ENCODE measurements at places on chromosomes 4 and X.
A peak's percentile ranks its signal among the peaks of the same experiment; 100 is the strongest.

- no peak for DNase-seq
Observed at GRCh38 chrX:10083809-10084208, 73.0 kb upstream of the CLCN4 start.

DNA sequence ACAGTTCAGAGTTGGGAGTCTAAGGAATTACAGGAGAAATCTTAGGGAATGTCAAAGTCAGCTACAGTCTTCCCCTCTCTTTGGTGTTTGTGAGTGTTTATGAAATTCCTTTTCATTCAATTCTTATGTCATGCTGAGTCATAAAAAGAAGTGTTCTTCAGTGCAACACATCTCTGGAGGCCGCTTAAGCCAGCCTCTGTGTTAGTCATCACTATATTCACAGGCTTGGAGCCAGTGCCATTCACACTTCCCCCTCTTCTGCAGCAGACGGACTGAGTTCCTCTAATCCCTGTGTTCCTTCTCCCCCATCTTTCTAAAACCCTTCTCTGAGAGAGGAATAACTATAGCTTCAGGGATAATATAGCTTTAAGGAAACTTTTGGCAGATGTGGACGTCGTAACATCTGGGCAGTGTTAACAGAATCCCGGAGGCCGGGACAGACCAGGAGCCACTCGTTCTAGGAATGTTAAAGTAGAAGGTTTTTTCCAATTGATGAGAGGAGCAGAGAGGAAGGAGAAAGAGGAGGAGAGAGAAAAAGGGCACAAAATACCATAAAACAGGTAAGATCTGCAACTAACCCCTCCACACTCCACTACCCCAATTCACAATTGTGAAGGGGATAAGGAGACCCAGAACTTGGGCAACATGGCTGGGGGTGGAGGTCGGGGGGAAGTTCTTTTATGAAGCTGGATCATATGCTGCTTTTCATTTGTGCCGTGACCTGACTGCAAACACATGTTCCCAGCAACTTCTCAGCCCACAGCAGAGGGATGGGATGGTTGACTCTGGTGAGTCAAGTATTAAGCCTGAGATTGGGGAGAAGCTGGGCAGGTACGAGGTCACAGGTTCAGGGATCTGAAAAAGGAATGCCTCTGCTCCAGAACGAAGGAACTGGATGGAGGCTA, at the start of gene SRPX2:
TSS of gene SRPX2 (plus strand) at position 244 of the 905 bp plus-strand sequence. CDS start 2,124 bp downstream, outside the sequence.
- DNase-seq = peak; percentile 63

- no peak for DNase-seq
Observed at GRCh38 chrX:96564595-96564994, 120.0 kb upstream of the DIAPH2 start.

GRCh38 chr4:51825341-51825740, 17.6 kb upstream of the DCUN1D4 start:
- DNase-seq = no peak

GRCh38 chr4:189088780-189089179, 851.9 kb upstream of the FRG1 start:
- no peak for DNase-seq

DNA sequence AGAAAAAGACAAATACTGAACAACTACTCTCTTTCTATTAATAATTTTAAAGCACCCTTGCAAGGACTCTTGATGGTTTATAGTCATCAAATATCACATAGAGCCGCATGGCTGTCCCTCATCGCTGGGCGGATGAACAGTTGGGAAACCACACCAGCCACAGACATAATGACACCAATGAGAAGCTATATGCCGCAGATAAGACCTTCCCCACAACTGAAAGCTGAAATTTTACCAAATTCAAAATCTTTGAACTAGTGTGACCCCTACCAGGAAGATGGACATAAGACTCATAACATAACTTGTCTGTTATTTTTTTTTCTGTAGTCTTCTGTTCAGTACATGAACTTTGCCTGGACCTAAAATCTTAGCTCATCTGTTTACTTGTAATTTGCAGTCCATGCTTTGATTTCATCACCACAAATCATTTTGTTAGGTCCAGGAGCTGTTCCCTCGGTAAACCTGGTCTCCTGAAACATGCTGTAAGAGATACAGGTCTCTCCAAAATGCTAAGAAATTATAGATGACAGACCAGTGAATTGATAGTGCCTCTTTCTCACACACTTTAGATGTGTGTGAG, 157.3 kb upstream of the RAPGEF2 start:
- DNase-seq = no peak

DNA sequence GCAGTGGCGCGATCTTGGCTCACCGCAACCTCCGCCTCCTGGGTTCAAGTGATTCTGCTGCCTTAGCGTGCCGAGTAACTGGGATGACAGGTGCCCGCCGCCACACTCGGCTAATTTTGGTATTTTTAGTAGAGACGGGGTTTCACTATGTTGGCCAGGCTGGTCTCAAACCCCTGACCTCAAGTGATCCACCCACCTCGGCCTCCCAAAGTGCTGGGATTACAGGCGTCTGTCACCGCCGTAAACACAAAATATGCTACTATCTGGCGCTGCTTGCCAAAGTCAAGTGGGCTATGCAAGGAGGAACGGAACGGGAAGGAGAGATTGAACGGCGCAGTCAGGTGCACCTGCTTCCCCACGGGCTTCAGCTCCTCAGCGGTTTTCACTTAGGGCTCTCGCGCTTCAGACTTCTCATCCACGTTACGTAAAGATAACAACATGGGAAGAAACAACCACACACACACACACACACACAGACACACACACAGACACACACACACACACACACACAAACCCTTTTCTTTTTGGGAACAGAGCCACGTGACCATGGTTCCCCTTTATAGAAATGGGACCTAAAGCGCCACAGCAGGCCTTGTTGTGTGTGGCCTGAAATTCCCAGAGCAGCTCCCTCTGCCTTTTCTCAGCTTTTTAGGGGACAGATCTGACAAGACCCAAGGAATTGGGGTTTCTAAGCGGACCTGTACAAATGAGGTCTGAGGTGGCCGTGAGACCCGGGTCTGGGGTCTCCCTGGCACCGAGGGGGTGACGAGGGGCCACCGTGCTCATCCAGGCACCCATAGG, 1.5 kb downstream of the P2RY8 start:
- no peak for DNase-seq

DNA sequence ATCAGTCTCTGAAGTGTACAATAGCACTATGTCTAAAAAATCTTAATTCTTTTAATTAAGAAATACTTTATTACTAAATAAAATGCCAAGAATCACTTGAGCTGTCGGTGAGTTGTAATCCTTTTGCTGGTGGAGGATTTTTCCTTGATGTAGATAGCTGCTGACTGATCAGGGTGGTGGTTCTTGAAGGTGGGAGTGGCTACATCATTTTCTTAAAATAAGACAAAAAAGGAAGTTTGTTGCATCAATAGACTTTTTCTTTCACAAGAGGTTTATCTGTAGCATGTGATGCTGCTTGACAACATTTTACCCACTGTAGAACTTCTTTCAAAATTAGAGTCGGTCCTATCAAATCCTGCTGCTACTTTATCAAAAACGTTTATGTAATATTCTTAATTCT, 68.8 kb upstream of the ZC4H2 start:
- no peak for DNase-seq

DNA sequence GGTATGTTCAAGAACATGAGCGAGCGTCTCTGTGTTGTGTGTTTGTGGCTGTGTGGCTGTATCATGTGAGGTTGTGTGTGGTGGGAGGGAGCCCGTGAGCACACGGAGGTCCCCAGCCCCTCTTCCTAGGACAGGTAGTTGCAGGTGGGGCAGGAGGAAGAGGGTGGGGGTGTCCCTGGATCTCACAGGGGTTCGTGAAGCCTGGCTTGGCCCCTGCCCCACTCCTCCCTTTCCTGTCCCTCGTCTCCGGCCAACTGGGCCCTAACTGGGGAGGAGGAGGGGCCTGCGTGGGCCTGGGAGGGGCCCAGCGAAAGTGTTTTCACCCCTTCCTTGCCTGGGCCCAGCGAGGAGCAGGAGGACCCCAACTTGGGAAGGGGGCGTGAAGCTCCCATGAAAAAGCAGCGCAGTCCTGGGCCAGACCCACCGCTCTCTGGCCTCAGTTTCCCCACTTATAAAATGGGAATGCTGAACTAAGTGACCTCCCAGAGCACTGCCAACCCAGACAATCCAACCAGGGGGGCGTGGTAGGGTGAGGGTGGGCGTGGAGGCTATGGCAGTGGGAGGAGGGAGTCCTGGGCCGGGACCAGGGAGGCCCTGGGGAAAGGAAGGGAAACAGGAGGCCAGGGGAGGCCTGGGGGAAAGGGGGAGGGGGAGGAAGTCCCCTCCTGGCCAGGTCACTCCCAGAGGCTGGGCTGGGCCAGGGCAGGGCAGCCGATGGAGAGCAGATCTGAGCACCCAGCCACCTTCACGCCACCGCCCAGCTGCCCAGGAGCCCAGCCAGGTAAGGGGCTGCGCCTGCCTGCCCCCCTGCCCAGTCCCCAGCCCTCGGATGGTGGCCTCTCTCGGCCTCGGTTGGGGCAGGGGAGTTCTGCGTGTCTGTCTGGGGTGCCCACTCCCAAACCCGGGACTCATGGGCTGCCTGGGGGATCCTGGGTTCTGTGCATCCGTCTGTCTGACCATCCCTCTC, at the start of gene AVPR2:
TSS of gene AVPR2 (plus strand) at position 683 of the 967 bp plus-strand sequence. CDS start 473 bp downstream, outside the sequence.
- DNase-seq = no peak

DNA sequence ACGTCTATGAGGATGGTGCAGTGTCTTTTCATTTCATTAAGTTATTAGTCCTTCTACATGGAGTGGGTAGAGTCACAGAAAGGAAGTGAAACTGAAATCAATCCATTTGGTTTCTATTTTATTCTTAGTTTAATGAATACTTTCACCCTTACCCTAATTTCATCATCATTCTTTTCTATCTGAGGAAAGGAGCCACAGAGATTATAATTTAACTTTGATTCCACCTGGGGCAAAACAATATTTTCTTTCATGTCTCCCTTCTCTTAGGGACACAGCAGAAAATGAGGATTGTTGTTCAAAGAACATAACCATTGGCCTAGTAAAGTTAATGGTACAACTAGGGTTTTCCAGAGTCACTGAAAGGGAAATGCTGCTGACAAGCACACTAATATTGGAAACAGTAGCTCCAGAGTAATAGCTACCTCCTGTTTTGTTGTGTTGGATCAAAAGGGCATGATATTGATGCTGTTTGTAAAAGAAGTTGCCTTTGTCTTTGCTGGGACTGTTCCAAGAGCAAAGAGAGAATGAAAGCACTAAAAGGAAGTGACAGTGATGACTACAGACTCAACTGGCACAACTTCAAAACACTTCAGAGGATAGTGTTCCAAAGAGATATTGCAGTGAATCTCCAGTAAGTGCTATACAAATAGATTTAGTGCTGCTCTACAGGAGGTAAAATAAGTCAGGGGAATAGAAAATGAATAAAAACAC, 247.1 kb upstream of the PITX2 start:
- DNase-seq = no peak

GRCh38 chrX:13658602-13659001, 5.7 kb downstream of the TCEANC start:
- no peak for DNase-seq

GRCh38 chrX:40298572-40299479, 201.1 kb upstream of the BCOR start:
- DNase-seq = no peak

DNA sequence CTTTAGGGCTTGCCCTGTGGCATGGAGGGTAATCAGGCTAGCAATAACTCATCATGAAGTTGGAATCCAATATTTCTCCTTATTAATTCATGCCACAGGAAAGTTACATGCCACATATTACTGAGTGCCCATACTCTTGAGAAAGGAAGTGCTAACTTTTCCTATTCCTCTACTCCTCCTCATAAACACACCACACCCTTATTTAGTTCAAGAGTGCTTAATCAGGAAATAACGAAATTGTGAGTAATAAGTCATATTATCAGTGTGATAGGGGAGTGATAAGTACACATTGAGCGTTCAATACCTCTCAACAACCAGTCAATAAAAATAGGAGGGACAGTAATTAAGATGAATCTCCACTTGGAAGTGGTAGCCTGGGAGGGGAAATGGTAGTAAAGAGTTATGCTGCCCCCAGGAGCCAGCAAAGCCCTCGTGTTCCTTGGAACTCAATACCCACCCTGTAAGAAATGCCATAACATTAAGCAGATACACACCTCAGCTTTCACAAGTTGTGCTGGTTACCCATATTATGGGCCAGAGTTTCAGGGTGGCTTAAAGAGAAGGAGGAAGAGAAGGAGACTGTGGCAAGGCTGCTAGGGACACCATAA, 410.0 kb upstream of the NR3C2 start:
- DNase-seq = no peak

GRCh38 chr4:113957956-113958355, 21.5 kb downstream of the ARSJ start:
- DNase-seq = no peak

DNA sequence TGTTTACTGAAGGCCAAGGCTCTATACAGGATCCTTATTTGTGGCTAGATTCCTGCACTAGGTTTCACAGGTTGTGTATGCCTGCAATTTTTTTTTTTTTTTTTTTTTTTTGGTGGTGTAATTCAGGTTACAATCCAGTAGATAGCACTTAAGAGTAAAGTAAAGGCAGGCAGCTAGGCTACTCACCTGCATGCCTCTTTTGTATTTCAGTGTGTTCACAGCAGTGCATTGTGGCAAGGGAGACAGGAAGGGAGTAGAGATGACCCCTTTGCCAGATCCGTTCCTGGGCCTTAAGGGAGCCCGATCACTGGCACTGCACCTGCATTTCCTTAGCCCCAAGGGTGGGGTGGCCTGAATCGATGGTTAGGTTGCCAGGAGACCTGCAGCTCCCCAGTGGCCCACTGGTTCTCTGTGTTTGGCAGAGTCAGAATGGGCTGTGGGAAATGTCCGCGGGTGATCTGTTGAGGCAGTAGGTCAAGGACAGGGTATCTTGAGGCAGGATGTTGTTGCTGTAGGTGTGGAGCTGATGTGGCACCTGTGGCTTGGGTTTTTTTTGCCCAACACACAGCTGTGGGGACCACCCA, 374.9 kb upstream of the AADAT start:
- DNase-seq = no peak

DNA sequence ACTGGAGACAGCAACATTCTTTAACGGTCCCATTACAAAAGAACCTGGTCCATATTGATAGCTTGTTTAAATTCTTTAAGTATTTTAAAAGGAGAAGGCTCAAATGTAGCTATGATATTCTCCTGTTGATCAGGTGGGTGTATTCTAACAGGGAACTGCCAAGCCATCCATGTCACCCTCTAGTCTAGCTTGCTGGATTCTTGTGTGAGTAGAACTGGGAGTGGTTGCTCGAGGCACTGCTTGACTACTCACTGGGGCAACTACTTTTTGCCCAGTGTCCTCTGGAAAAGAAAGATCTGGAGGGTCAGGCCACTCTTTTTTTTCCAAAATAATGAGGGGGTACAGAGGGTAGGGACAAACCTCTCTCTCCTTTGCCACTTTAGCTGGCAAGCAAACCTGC, 155.1 kb downstream of the ZNF518B start:
- DNase-seq = no peak

DNA sequence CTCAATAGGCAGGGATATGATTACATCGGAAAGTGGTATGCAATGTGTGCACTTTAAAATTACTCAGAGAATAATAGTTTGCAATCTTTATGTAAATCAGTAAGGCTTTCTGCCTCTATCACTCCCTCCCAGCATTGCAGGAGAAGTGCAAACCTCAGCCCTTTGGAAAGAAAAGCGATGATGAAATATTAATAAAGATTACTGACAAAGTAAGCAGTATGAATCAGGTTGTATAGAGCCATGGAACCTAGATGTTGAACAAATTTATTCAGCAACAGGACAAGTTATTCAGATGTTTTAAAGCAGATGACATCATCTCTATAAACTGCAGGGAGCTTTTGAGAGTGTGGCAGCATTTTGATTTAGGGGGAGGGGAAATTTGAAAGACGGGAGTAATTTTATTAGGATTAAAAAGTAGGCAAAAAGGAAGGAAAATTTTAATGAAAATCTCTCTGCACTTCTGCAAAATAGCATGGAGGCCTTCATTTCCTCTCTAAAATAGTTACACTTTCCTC, 631.7 kb upstream of the GRIA3 start:
- DNase-seq = no peak
